ENCODE measurements at places on chromosomes 11 and 22. TPM values are rescaled to one million over a fixed set of nuclear protein-coding genes. Genes with fewer than 3 reads are reported as not detected.

DNA sequence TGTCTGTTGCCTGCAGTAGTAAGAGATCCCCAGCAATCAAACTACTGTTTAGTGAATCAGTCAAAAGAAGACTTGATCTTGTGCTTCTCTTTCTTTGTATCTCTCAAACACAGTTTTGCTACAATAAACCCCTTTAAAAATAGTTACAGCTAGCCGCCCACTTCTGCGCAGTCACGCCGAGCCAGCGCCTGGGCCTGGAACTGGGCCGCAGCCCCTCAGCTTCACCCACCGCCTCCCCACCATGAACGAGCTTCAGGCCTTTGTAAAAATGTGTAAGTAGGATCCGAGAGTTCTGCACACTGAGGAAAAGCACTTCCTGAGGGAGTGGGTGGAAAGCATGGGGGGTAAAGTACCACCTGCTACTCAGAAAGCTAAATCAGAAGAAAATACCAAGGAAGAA is 60.5 kb downstream of the CWC15 start:
- DNase-seq = no peak

GRCh38 chr22:31344578-31345330 is 1.4 kb downstream of the PATZ1 start:
- no peak for DNase-seq

DNA sequence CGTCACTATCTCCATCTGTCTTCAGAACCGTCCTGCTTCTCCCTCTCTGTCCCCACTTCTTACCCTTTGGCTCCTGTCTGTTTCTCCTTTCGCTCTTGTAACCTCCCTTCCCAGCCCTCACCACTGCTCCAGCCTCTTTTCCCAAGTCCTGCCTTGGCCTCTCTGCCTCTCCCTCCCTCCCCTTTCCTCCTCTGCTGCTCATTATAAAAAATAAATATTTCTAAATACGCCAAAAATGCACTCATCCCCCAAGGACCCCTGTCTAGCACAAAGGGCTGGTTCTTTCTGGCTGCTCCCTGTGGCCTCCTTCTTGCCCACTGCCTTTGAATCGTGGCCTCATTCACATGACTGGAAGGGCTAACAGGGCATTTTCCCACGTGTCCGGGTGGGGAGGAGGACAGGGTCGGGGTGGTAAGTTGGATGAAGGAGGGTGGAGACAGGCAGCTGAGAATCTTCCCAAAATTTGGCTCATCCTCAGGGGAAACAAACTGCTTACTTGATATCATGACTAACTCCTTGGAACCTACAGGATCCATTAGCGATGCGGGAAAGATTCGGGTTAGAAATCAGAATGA is 26.4 kb upstream of the OAF start:
- no peak for DNase-seq

- no peak for DNase-seq
Observed at GRCh38 chr11:35304386-35304775, 115.0 kb downstream of the SLC1A2 start.

DNA sequence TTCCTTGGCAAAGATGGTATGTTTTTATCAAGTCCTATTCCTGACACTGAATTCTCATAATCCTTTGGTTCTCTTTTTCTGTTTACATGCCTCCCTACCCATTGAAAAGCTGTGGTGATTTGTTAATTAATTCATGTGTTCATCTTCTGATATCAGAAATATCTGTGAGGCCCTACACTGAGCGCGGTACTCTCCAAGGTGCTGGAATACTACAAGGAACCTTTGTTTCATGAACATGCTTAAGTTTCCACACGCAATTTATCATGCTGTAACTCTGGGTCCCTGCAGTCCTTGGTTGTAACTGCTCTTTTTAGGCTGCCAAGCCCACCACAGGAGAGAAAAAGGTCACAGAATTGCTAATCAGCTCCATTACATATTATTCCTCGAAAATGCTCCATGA is 331.8 kb downstream of the FAT3 start:
- DNase-seq = no peak

GRCh38 chr11:101880222-101880621 is 34.6 kb upstream of the CEP126 start:
- peak; percentile 4 for DNase-seq

DNA sequence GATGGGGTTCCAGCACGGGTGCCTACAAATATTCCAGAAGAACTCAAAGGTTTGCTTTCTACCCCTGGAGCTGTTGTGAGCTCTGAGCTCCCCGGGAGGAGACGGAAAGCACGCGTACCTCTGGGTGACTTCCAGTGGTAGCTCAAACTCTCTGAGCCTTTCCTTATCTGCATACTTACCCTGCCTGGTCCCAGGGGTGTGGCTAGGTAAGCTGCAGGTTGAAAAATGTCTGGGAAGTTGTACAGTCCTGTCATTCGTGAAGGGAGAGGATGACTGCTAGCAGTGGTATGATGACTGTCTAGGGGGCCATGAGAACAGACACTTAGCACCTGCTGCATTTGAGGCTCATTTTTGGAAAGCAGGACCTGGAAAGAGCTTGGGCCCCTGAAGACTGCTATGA is 111.5 kb downstream of the DSCAML1 start:
- no peak for DNase-seq

GRCh38 chr11:108587109-108587508 is 6.5 kb downstream of the EXPH5 start:
- no peak for DNase-seq

GRCh38 chr11:126817523-126818450 is 182.8 kb downstream of the KIRREL3 start:
- no peak for DNase-seq

- DNase-seq = peak; percentile 76
Observed at GRCh38 chr22:30444632-30445437, 19.3 kb downstream of the MTFP1 start.

- DNase-seq = no peak
Observed at GRCh38 chr11:12737024-12737423, 62.8 kb downstream of the TEAD1 start.

DNA sequence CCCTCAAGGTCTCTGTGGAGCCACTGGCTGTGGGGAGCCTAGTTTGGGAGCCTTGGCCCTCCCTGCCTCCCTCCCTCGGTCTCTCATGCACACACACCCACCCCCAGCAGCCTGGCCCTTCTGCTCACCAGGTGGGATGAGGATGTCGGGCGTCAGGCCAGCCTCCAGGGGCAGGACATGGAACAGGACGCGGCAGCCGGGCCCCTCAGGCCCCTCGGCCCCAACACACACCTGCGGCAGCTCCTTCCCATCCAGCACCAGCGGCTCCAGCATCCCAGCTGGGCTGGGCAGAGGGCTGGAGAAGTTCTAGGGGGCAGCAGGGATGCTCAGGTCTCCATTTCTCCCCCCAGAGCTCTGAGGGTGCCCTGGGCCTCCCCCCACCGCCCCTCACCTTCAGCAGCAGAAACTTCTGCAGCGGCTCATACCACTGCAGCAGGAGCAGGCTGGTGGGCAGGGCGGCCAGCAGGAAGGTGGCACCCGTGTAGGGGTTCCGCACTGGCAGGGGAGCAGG is 11.2 kb downstream of the MAP4K2 start:
- no peak for DNase-seq

DNA sequence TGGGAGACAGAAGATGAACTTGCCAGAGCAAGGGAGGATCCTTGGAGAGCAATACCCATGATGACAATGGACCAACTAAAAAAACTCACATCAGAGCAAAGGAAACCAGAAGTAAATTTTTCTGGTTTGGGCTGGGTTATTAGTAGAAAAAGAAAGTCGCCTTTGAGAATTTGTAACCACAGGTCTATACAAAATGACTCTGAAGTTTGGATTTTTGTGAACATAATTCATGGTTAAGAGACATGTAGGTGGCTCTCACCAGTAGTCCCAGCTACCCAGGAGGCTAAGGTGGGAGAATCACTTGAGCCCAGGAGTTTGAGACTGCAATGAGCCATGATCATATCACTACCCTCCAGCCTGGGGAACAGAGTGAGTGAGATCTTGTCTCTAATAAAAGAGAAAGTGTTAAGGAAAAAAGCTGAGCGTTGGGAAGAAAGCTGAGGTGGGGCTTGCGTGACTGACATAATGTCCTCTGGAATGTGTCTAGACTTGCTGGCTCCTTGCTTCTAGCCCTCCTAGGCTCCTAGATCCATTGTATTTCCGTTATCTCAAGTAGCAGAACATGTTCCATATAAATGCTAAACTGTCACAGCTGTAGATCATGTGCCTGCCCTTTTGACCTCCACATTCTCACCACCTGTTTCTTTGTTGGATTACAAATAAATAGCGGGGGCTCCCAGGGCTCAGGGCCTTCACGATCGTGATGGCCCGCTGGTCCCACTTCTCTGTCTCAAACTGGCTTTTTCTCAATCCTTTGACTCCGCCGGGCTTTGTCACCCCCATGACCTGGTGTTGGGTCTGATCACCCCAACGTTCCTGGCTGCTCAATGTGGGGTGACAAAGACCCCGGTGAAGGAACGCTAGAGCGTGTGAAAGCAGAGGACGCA is 56.2 kb upstream of the SC5D start:
- no peak for DNase-seq

- DNase-seq = no peak
Observed at GRCh38 chr11:28536504-28537267, 428.5 kb downstream of the METTL15 start.

GRCh38 chr11:86869966-86870570 is 69.7 kb downstream of the PRSS23 start:
- peak; percentile 45 for DNase-seq

GRCh38 chr11:115555336-115556090 is 51.3 kb upstream of the CADM1 start:
- DNase-seq = no peak

GRCh38 chr11:3802011-3802790 is 4.8 kb upstream of the NUP98 start:
- no peak for DNase-seq

- peak; percentile 94 for DNase-seq
Observed at GRCh38 chr11:64856382-64857227, 12.2 kb upstream of the CDC42BPG start.

GRCh38 chr11:97269527-97269926 is 879.7 kb downstream of the JRKL start:
- no peak for DNase-seq

GRCh38 chr22:44448271-44448830 is 49.7 kb downstream of the RTL6 start:
- DNase-seq = peak; percentile 94

DNA sequence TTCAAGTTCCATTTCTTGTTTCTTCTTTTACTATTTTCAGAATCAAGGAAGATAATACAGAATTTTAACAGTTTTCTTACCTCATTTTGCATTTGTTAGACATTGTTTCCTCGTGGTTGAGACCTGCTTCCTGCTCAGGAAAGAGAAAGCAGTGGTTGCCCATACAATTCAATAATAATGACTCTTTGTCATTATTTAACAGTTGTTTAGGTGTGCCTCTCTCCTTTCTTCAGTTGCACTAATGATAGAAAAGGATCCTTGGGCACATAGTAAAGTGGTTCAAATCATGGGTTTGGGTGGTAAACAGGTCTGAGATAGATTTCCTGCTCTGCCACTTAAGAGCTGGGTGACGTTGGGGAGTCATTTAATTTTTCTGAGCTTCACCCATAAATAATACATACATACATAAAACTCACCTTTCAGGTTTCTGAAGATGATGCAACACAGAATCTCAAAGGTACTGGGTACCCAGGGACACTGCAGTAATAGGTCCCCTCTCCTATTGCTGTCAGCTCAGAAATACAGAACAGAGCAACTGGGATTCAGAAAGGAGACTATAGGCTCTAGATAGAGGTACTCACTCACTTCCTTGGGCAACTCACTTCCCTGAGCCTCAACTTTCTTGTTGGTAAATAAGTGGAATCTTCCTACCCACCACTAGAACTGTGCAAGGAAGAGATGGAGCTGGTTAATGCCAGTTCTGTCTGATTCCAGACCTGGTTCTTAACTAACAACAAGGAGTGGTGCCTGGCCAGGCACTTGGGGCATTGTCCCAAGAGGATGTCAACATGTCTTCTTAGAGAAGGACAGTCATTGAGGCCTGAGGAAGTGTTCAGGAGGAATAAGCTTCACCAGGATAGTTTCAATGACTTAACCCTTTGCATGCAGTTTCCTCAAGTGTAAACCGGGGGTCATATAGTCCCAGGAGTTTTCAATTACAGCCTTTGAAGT is 34.9 kb downstream of the CD44 start:
- no peak for DNase-seq

GRCh38 chr11:50412832-50413231 is 380.2 kb downstream of the OR4C45 start:
- no peak for DNase-seq

- no peak for DNase-seq
Observed at GRCh38 chr11:131488238-131488637, 117.8 kb downstream of the NTM start.

GRCh38 chr22:22811016-22812009 is 76.3 kb upstream of the IGLL5 start:
- no peak for DNase-seq

OR1S2 gene
- not detected for total RNA-seq

PVALB gene
- 0.65 TPM for total RNA-seq

OTOG gene
- total RNA-seq = not detected

LUZP2 gene
- 11.2 TPM for total RNA-seq

MPZL2 gene
- 4.3 TPM for total RNA-seq

RPS3 gene
- 1,519 TPM for total RNA-seq

ZC3H7B gene
- total RNA-seq = 87.3 TPM

TSGA10IP gene
- total RNA-seq = not detected

OR51E2 gene
- not detected for total RNA-seq

PEX26 gene
- 44.5 TPM for total RNA-seq

KCNJ5 gene
- 123 TPM for total RNA-seq

KDM4D gene
- total RNA-seq = 0.98 TPM

BRSK2 gene
- 0.18 TPM for total RNA-seq

MS4A2 gene
- total RNA-seq = not detected

DUSP8 gene
- total RNA-seq = 0.22 TPM

SHANK2 gene
- total RNA-seq = 3.4 TPM

ACRV1 gene
- total RNA-seq = not detected

SYT7 gene
- total RNA-seq = 1.3 TPM

LRRC74B gene
- not detected for total RNA-seq

LDHAL6A gene
- total RNA-seq = not detected

Measured in adrenal gland (tissue), 19 donors.